GM12892 (cell line): ENCODE measurements at places on chromosomes 1 and 21.

DNA sequence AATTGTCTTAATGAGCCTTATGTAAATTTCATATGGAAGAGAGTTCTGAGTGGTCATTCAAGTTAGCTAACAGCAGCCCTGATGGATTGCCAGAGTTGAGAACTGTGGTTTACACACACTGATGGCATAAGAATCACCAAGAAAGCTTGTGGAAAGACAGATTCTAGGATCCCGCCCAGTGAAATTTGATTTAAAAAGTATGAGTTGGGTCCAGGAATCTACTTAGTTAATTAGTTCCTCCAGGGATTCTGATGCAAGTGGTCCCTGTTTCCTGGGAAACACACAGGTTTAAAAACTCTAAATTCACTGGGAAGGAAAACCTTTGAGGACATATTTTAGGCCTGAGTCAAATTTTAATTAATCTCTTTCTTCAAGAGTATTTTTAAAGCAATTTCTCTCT, 144.3 kb downstream of the NTPCR start:
- no peak for DNase-seq

- DNase-seq = no peak
Observed at GRCh38 chr1:30605441-30605920, 117.9 kb downstream of the MATN1 start.

DNA sequence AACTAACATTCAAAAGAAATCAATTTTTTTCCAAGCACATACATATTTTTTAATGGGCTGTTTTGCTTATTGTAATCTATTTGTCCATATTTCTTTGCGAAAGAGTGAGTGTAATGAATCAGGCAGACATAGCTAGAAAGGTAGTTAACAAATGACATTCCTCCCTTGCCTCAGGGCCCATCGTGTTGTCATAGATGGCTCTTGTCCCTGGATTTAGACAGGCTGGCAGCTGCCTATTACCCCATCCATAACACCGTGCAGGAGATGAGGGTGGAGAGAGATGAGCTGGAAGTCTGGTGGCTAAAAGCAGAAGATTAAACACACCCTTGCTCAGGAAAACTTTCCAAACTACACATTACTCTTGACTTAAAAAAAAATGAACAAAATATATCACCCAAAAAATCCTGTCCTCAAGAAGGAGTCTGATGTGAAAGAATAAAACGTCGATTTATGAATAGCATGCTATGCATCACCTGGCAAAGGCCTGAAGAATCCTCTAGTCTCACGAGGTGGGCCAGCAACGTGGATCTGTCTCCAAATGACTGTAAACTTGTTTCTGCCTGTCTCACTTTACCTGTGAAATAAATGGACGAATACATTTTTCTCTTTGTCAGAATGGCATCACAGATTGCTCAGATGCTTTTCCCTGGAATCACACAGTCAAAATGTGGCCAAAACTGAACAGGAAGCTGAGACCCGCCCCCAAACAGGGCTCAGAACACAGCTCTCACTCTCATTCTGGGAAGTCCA, 55.7 kb downstream of the C21orf91 start:
- no peak for DNase-seq

GRCh38 chr1:33515112-33515511, 42.7 kb downstream of the ZSCAN20 start:
- no peak for DNase-seq

DNA sequence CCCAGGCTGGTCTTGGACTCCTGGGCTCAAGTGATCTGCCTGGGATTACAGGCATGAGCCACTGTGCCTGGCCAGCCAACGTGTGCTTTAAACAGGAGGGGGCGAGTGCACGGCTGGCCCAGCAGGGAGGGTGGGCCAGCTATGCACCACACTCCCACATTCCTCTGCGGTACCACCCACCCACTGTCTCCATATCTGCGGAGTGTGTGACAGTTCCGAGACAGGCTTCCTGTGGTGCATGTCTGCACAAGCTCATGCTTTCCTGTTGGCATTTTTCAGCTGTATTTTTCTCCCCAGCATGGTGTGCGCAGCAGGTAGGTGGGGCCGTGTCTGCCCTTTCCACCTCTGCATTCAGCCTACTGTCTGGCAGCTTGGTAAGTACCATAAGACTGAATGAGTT, 183.3 kb downstream of the AJAP1 start:
- DNase-seq = no peak

DNA sequence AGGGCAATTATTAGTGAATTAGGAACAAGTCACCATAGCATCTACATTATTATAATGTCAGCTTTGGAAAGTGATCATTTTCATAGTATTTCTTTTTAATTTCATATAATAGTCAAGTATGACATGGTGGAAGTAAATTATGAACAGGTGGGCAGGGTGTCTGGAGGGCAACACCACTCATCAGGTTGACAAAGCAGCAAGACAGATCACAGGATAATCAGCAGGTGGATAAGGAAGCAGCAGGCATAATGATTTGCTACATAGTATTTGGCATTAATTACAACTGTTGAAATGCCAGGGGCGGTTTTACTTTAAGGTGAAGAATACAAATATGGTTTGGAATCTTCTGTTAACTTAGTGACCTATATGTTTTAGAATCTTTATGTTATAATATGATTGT, 1342.2 kb downstream of the PLA2G4A start:
- no peak for DNase-seq

- no peak for DNase-seq
Observed at GRCh38 chr1:6683434-6683833, 18.2 kb downstream of the DNAJC11 start.

GRCh38 chr1:157199421-157199755, 61.2 kb upstream of the ETV3 start:
- DNase-seq = no peak

- no peak for DNase-seq
Observed at GRCh38 chr1:18583326-18583941, 47.2 kb upstream of the PAX7 start.

DNA sequence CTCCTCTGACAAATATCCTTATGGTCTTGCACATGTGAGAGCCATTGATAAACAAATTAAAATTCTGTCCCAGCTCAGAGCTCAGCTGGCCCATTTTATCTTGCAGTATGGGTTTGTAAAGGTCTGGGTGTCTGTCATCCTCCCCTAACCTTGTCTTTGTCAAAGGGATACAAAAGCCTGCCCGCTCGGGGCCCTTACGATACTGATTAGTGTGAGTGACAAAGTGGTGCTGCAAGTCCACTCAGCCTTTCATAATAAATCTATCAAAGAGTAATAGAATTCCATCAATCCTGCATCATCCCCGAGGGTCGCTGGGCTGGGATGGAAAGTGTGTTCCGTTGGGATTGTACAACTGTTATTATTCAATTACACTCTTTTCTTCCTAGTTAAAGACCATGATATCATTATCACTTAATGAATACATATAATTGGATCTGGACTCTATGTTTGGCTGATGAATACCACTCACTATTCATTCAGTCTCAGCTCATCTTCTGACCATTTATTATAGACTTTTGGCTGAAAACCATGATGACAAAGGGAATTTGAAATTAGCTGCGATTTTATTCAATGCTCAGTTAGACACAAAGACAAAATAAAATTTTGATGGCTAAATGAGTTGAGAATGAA, 122.5 kb upstream of the FOXD3 start:
- no peak for DNase-seq
